ENCODE measurements at places on chromosomes 5 and 9.
A peak's percentile ranks its signal among the peaks of the same experiment; 100 is the strongest.

DNA sequence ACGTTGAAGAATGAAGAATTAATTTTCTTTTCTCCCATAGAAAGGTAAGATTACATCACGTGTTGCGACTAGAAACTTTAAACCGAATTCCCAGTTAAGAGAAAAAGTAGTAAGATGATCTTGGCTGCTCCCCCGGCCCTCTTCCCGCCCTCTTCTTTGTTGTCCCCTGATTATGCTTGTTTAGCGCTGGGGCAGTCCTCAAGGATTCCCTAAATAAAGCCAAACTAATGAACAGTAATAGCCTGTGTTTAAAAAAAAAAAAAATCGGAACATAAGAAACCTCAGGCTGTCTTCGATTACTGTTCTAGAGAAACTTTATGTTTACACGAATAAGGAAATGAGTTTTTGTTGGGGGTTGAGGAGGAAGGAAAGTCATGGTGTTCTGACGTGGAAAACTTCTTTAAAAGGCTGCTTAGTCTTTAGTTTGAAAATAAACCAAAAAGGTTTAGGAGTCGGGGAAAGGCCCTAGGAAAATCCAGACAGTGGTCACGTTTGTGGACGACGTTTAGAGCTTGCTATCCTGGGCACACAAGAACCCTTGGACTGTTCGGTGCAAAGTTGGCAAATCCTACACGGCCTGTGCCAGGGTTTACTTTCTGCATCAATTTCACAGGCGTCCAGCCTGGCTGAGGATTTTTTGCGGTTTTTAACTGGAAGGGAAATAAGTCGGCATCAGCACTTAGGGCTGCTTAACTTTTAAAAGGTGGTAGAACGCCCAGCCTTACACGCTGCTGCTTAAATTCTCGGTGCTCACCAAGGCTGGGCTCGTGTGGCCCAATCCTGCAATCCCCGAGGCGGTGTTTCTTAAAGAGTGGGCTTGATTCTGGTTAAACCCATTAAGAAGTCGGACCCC, 1.1 kb upstream of the MAT2B start:
- DNase-seq = no peak

DNA sequence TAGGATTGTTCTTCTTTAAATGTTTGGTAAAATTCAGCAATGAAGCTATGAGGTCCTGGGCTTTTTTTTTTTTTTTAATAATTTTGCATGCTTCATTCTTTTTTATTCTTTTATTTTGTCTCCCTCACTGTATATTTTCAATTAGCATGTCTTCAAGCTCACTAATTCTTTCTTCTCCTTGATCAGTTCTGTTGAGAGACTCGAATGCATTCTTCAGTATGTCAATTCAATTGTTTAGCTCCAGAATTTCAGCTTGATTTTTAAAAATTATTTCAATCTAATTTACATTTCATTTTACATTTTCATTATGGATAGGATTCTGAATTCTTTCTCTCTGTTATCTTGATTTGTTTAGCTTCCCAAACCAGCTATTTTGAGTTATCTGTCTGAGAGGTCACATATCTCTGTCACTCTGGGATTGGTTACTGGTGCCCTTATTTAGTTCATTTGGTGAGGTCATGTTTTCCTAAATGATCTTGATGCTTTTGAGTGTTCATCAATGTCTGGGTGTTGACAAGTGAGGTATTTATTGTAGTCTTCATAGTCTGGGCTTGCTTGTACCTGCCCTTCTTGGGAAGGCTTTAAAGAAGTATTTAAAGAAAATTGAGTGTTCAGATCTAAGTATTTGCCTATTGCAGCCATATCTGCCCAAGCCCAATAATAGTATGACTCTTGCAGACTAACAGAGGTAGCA, 9.1 kb downstream of the LURAP1L start:
- no peak for DNase-seq

DNA sequence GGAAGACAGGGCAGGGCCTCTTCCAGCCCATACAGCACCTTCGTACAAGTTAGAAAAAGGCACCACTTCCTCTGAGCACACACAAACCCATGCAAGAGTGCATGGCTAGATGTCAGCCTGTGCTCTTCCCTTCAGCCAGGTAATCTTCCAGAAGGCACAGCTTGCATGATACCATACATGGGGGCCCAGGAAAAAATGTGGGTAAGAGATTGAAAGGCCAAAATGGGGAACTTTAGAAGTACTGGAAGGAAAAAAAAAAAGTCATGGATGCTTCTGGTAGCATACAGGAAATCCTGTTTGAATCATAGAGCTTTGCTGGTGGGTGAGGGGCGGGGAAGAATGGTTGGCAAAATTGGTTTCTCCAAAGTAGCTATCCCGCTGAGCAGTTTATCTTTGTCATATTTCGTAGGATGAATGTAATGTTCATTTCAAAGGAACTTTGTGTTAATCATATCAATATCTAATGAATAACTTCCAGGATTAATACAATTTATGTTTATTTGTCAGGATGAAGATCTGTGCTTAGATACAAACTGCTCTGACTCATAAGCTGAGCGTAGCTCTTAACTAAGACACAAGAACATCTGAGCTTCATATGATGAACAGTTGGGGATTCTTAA, 78.2 kb upstream of the MAP3K1 start:
- DNase-seq = no peak

DNA sequence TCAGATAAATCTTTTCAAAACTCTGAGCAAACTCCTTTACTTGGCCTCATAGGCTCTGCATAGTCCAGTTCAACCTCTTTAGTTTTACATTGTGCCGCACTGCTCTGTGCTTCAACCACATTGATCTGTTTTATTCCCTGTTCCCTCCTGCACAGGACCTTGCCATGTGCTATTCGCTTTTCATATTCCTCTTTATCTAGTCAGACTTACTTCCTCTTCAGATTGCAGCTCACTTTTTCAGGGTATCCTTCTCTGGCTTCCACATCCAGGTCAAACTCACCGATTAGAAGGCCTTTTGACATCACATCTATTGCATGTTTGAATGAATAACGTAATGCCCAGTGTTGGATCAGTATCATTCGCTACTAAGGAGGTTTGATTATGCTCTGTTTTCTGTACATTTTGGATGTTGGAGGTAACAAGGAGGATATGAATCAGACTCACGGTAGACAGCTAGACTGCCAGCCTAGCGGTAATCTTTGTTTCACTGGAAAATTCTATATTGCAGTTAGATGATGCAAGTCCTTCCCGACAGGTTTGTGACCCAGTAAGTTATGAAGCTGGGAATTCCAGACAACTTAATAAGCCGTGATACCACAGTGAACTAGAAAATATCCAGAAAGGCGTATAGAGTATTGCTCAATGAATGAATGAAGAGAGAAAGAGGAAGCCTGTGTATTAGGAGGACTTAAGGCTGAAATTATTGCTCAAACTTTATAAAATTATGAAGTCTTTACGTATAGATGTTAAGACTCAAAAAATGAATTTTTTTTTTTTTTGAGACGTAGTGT, 65.7 kb downstream of the IQGAP2 start:
- DNase-seq = no peak

DNA sequence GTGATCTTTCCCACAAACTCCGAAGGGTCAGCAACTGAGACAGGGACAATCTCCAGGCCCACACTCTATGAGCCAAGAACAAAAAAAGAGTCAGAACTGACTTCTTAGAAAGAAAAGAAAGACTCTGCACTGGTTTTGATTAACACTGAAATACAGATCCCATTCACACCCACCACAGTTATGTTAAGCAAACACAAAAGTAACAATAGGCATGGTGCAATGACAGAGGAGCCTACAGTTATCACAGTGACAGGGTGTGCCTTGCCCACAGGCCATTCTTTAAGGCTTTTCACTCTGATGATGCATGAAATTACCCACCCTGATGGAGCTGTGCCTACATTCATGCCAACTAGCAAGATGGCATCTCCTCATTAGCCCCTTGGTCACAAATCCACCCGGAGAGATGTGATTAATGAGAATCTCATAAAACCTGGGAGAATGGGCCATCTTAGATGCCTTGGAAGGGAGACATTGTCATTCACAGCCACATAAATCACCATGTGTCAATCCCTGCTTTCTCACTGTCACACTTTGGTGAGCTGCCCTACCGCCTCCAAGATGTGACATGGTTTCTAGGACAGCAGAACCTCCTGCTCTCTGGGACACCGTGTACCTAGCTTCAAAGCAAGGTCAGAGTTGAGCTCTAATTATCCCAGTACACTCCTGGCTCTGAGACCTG, 27.6 kb upstream of the FSTL4 start:
- no peak for DNase-seq

- DNase-seq = no peak
These were observed 17.4 kb downstream of the MGAT1 start for GRCh38 chr5:180785121-180785781.

DNA sequence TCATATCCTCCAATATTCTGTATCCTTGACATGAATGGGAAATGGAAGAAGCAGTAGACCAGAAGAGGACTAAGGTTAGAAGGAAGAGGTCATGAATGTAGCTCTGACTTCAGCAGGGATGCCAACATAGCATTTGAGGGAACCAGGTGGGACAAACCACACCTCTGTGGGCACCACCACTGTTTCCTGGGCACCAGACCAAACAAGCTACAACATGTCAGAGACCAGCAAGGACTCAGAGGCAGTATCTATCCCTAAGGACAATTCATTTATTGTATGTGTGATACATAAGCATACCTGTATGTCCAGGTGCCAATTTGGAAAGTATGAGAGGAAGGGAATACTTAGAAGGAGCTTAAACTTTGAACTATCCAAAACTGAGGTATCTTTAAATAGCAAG, 192.8 kb downstream of the MAN2A1 start:
- no peak for DNase-seq

- no peak for DNase-seq
These were observed 395.1 kb downstream of the PLK2 start for GRCh38 chr5:58064801-58065200.

DNA sequence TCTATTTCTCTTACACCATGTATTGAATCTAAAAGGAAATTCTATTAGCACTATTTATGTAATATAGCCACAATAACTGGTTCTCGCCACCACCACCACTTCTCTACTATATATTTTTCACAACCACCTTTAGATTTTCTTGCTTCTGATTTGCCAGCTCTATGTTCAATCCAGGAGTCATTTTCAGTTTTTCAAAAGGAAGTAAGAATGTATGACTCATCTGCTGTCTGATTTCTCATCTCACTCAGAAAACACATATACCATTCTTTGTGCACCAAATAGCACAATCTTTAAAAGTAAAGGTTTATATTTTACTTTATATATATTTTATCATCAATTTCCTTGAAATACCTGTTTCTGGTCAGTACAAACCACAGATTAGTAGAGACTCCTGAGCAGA, 1127.5 kb downstream of the TAF11L14 start:
- DNase-seq = no peak

- no peak for DNase-seq
These were observed 9.7 kb downstream of the RICTOR start for GRCh38 chr5:39064450-39064849.

- no peak for DNase-seq
These were observed 60.9 kb upstream of the CACNA1B start for GRCh38 chr9:137816531-137817235.

DNA sequence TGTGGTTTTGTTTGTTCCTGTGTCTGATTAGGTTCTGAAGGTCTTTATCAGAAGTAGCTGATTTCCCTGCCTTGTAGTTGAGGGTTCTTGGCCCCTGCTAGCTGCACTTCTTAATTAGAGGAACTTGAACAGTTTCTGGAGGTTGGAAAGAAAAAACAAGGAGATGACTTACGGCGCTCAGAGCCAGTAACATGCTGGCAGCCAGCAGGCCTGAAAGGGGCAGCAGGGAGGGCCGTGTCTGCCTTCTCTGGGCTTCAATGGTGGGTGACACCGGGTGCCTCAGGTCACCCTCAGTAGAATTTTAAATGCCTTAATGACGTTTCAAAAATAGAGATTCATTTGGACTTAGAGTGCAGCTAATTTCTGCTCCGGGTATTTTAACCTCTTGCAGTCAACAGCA, 15.8 kb downstream of the UBE2QL1 start:
- no peak for DNase-seq

DNA sequence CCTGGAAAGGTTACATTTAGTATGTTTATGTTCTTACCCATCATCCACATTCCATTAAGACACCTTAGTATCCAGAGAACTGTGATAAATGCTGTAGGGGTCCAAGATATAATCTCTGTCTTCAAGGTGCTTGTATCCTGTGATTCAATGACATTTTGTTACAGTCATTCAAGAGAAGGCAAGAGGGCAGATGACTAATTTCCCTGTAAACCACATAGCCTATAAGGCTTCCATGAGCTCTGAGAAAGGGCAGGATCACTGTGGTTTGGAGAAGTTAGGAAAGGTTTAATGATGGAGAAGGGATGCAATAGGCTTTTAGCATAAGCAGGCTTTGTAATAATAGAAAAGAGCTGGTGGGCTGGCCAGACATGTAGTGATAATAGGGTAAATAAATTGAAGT, 40.0 kb downstream of the PAPPA start:
- DNase-seq = no peak

DNA sequence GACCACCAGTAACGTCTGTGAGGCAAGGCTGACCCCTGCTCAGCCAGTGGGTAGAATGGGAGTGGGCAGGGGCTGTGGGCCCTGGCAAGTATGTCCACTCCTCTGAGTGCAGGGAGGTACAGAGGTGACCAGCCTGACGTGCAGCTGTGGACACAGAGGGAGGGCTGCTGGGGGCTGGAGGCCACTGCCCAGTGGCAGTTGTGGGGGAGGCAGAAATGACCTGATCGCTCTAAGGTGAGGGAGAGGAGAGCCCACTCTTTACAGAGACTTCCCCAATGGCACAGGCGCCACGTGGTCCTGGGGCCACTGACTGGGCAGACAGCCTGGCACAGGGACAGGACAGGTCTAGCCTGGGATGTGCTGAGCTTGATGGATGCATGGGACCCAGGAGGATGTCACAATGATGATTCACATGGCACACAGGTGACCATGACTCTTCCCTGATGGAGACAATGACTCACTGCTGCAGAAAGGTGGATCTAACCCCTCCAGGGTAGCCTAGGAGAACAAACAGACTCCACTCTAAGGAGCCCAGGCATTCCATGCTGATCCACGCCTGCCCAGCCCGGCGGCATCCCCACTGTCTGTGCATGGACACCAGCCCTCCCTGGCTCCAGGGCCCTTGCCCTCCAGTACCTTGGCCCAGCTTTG, 7.7 kb downstream of the LPCAT1 start:
- DNase-seq = peak; percentile 1

DNA sequence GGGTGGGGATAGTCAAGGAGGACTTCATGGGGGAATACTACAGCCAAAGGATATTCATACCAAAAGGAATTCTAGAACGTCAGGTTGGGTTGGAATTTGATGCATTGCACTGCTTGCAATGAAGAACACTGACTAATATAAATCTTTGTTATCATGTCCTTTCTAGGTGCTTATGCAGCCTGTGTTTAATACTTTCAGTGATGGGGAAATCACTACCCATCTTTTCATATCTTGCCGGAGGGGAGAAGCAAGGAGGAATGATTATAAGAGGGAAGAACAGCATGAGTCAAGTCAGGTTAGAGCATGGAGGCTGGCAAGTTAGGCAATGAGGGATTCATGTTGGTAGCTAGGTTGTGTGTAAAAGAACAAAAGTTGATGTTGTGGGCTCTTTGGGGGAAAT, 5.1 kb upstream of the CCDC69 start:
- DNase-seq = no peak

GRCh38 chr9:106947106-106947900, 84.3 kb downstream of the ZNF462 start:
- DNase-seq = no peak
